Brain microvascular endothelial cell (primary cell): ENCODE measurements at places on chromosomes 7 and 10.
A peak's percentile ranks its signal among the peaks of the same experiment; 100 is the strongest.

DNA sequence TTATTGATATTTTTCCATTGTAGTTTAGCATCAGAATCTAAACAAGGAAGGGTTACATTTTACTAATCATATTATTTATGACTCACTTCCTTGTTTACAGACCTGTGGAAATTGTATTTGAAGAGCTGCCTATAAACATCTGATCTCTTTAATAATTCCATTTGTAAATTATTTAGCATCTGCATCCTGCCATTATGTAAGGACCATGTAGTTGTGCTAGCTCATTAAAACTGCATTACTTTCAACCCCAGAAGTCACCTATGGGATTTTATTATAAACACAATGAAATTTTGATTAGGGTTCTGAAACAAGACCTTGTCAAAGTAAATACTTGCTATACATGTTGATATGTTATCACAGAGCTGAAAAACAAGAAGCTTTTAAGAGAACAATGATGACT, 146.8 kb upstream of the SLC26A5 start:
- no peak for DNase-seq

- DNase-seq: no peak
Measured at GRCh38 chr7:86981127-86981526, 78.3 kb downstream of the ELAPOR2 start.

DNA sequence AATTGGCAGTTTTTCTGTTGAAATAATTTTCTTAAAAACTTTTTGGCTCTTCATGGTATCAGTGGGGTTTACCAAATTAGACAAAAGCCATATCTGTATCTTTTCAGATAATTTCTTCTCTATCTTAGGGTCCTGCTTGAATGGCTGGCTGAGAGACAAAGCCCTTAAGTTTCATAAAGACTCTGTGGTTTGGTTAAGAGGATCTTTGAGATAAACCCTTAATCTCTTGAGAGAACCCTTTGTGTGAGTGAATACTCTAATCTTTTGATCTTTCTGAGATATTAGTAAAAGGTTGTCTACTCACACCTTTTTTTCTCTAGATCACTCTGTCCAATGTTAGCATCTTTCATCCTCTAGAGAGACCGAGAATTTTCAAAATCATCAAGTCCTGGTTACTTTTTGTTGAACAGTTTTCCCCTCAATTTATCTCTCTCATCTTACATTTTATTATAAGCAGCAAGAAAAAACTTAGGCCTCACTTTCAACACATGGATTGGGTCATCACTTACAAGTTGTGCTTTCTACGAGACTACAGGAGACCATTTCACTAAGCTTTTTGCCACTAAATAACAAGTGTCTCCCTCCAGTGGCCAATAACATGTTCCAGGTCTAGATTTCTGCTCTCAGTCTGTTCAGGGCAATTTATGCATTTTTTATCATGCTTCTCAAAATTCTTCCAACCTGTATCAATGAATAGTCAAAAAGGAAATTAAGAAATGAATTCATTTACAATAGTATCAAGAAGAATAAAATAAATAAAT, 28.4 kb downstream of the DNAJC9 start:
- peak; percentile 16 for DNase-seq

DNA sequence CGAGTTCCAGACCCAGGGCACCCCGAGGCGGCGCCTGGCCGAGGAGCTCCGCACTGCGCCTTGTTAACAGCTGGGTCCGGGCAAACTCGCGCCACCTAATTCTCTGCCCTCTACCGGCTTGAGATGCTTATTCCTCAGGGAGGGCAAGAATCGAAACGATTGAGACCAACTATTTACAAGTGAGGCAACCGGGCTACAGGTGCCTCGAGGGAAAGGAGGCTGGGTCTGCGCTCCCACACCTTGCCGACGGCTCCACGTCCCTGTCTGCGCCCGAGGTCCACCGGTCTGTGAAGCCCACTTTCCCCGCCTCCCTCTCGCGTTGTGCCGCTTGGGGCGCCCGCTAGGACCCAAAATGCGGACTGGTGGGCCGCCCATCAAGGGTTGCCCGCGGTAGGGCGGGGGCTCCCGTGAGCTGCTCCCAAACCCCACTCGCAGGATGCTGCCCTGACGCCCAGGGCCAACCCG, 527 bp downstream of the AKR1B1 start:
- no peak for DNase-seq

DNA sequence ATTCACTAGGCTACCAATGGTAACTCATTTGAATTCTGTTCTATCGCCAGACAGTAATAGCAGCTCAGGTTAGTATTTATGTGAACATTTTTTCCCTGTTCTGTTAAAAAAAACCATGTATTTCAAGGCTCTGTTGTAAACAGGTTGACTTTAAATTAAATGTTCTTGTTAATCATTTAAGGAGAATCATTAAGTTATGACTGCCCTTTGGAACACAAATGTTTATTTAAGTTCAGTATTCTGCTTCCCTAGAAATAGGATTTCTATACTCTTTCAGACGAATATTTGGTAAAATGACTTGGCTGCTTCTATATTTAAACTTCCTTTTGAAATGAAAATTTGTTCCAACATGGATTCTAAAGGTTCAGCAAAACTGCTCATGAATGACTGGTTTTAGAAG, 13.1 kb upstream of the CROT start:
- DNase-seq: no peak

DNA sequence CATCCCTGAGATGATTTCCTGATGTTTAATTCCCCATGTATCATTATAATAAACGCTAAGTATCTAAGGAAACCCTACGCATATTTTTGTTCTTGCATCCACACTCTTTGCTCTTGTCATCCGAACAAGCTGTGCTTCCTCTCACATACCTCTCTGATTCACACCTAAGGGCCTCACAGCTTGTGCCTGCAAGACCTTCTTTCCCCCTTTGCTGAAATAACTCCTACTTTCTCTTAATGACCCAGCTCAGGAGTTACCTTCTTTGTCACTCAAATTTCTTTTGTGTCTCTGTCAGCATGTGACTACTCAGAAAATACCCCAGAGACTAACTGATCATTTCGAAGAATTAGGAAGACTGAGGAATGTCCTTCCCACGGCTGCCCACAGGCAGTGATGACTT, 209.3 kb upstream of the IMMP2L start:
- no peak for DNase-seq

GRCh38 chr10:11880151-11881029, 57.2 kb downstream of the PROSER2 start:
- DNase-seq: no peak

DNA sequence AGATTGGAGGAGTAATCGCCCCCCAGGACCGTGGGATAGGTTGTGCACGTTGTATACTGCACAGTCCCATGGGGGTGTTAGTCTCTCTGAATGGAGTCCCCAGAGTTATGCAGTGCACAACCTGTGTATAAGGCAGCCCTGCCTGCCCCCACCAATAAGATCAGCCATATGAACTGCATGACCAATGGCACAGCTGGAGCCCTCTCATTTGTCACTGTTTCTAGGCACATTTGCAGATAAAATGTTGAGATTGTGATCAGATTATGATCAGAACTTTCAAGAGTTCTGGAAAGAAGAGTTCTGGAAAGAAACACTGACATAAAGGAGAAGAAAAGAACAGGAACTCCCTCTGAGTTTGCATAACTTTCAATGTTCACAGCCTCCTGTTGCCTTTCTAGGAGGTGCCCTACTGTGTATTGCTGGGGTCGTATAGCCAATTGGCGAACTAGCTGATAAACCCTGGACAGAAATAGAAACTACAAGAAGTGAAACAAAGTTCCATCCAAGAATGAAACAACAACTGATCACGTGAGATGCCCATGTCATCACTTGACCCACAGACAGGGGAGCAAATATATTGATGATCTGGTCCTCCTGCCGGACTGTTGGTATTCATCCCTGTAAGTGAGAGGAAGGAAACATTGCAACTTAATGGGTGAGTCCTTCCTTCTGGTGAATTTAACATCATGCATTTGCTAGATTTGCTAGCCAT, 49.6 kb upstream of the TOMM7 start:
- no peak for DNase-seq

DNA sequence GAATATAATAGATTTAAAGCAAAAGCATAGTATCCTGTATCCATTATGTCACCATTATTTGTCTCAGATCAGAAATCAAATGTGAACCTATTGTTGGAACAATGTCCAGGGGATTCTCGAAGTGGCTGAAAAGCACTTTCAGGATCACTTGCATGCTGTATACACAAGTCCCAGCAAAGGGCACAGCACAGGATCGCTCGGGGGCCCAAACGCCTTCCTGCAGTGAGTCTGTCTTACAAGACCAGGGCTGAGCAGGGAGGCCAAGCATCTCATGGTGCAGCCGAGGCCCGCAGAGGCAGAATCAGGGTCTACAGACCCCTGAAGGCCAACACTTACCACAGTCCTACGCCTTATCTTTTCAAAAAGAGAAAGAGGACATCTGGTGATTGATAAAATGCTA, 92.3 kb downstream of the TNS3 start:
- DNase-seq: no peak

GRCh38 chr7:158710651-158711102, 6.1 kb upstream of the NCAPG2 start:
- peak; percentile 94 for DNase-seq

DNA sequence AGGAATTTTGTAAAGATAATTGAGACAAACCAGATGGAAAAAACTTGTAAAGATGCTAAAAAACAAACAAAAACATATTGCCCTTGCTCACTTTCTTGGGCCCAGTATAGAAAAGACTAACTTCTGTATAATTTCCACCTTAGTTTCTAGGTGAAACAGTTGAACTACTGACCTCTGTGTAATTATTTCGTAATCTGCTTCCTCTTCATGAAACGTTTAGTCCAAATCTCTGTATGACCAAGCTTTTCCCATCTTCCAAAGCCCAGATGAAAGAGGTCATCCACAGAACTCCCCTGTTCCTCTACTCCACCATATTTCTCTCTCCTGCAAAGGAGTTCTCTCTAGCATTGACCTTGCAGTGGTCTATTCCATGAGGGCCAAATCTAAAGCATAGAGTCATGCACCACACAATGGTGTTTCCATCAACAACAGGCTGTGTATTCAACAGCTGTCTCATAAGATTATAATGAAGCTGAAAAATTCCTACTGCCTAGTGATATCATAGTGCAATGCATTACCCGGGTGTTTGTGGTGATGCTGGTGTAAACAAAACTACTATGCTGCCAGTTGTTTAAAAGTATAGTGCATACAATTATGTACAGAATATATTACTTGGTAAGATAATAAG, 647.6 kb downstream of the TNS3 start:
- peak; percentile 12 for DNase-seq

- DNase-seq: no peak
Measured at GRCh38 chr7:1058821-1059199, 14.5 kb downstream of the GPR146 start.

DNA sequence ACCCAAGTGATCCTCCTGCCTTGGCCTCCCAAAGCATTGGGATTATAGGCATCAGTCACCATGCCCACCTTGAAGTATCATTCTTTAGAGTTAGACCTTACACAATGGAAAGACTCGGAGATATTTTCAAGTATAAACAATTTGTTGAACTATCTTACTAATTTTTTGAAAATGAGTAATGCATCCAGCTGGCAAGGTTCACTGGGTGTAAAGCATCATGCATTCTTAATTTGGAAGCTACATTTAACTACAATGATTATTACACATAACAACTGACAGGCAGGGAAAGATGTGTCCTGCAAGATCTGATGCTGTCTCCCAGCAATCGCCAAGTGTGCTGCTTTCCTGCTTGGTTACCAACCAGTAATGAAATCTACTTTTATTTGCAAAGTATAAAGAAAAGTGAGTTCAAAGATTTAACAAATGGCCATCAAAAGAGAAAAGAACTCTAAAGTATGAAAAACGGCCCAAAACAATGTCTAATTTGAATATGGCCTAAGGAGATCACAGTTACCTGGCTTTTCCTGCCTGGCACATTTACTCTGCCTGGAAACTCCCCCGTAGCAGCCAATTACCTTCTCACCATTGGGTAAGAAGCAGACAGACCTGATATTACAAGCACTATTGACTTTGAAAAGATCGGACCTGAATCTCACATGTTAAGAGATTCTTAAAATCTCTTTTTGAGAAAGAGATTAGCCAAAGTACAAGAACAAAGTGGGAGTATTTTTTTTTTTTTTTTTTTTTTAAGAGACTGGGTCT, 59.3 kb upstream of the NMT2 start:
- no peak for DNase-seq

GRCh38 chr7:71348821-71349681, 217.1 kb downstream of the GALNT17 start:
- DNase-seq: no peak

DNA sequence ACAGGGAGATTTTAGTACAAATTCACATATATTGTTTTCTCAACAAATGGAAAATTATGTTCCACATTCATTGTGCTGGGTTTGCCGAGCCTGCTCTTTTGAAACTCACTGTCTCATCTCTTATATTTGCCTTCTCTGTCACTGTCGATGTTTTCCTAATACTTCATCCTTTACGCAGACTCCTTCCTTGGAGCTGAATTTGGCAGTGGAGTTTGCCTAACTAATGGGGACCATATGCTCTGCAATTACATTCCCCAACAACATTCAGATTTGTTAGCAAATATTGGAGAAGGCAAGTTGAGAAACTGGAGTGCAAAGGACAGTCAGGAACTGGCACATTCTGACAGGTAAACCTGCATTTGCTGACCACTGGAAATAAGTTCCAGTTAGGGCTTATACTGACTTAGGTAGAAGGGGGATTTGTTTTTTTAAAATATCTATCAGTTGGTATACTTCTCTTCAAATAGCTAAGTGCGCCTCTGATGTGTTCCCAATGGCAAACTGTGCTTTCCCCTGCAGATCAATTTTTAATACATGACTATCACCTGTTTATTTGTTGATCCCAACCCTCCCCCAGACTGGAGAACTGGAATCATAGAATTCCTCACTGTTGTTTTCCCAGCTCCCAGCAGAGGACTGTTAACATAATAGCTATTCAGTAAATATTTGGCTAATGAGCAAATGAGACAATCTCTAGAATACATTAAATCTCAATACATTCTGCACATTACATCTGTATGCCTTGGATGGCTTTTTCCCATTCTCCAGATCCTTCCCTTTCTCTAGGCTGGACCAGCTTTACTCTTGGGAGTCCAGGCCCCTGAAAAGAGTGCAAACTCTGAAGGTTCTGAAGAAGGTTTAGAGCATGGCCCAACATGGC, 769.3 kb downstream of the KCNMA1 start:
- DNase-seq: no peak

GRCh38 chr7:31102151-31102972, 50.3 kb downstream of the ADCYAP1R1 start:
- no peak for DNase-seq

- DNase-seq: no peak
Measured at GRCh38 chr7:104845557-104845956, 168.4 kb upstream of the KMT2E start.

- no peak for DNase-seq
Measured at GRCh38 chr10:30816159-30816819, 186.7 kb upstream of the LYZL2 start.

DNA sequence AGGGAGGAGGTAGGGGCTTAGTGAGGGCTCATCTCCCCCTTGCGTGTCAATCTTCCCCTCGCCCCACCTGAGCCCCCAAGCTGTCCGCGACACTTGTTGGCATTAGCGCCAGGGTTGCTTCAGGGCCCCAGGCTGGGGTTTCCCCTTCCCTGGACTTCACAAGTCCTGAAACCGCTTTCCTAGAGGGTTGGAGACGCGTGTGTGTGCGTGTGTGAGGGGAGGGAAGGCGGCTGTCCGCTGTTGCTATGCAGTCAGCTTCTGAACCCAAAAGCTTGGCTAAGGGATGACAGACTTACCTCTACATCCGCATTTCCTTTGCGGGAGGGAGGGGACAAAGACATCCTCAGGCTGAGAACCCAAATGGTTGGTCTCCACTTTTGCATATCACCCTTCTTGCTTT, 803 bp downstream of the GOLGA7B start:
- DNase-seq: no peak

GRCh38 chr10:73780966-73781365, 882 bp upstream of the CHCHD1 start:
- DNase-seq: no peak
